ENCODE measurements at places on chromosomes 5 and 9.

- no peak for DNase-seq
Observed at GRCh38 chr5:107428303-107428813, 242.4 kb downstream of the EFNA5 start.

DNA sequence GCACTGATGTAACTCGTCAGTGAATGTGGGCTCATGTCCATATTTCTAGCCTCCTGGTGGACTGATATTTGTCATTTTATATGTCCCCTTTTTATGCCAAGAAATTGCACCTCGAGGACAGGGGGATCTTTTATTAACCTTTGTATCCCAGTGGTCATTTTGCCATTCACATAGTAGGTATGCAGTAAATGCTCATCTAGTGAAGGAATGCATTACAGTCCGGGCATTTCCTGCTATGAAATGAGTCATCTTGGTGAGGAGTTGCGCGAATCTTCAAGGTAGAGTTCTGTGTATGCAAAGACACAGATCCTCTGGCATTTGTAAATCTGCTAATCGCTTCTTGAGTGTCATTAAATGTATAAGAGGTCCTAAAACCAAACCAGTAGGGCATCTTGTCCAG lies 755.5 kb upstream of the ADAMTS16 start:
- DNase-seq: no peak

DNA sequence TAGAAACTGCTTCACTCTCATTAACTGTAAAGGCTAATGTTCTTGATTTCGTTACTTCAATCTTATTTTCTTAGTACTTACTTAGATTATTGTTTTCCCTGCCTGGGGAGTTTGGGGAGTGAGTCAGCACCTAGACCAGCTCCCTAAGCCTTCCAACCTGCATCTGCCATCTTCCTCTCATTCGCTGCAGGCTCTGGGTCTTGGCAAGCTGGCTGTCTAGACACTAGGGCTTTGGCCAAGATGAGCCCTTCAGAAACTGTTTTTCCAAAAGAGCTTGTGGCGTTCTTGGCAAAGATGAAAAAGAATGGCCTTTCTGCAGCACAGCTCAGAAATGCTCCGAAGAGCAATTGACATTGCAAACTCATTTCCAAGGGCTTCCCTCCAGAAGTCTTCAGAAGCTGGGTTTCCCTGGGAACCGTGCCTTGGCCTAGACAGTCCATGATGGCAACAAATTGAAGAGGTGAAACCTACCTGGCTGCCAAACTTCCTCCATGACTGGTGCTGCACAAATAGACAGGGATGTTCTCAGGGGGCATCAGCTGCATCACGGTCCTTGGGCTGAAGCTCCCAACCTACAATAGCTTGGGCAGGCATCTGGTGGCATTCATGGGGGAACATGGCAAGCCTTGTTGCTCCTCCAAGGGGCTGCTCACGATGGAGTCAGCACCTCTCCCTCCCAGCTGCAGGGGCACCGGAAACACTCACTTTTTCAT lies 76.6 kb downstream of the NSUN2 start:
- peak; percentile 28 for DNase-seq

GRCh38 chr5:15551113-15551504 lies 51.1 kb downstream of the FBXL7 start:
- no peak for DNase-seq

GRCh38 chr9:99259231-99259918 lies 37.3 kb downstream of the SEC61B start:
- DNase-seq: peak; percentile 78

DNA sequence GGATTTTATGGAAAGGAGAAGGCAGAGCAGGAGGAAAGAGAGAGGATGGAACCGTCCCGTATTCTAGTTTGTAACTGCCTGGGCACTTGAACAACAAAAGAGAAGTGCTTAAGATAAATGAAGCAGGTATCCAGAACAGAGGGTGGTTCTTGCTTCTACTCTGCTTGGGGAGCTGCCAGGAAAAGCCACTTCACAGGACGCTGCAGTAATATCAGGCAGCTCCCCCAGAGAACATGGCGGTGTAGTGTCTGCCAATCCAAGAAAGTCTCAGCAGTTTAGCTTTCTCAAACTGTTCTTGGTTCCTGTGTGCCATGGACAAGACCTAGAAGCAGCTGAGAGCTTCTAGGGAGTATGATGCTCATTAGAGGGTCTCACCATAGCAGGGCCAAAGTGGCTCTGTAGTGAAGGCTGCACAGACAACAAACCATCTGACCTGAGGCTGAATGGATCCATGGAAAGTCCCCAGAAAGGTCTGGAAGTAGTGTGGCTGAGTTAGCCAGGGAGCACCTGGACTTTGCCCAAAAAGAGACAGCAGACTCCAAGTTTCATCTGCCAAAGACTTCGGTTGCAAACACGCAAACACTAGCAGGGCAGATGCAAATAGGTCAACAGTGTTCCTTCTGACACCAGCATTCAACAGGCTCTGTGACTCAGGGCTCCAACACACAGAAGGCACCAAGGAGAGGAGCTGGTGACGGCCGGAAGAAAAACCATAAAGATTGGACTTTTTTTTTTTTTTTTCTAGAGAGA lies 72.2 kb upstream of the TNFSF8 start:
- no peak for DNase-seq

DNA sequence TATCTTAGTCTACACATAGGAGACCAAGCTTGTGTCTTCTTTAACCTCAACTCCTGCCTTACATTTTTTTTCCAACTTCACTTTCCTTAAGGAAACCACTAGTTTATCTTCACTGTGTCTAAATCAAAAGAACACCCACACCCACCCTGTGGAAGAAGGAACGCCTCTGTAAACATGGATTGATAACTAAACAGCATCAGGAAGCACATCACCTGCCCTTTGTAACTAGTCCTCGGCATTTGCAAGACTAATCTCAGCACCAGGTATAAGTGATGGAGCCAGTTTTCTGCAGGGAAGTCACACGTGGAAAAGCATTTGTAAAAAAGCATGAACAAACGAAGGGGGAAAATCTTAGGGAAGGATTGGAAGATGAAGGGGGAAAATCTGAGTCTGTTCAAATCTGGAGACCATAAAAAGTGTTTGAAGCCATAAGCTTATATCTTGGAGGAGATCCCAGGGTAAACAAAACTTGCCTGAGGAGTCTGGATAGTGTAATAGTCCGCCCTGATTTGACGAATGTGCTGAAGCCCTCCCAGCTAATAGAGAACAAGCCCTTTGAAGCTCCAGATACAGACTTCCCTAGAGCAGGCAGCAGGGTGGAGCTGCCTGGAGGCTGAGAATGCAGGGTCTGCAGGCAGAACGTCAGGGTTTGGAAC lies 117.3 kb upstream of the LHFPL2 start:
- no peak for DNase-seq

GRCh38 chr9:13076616-13077015 lies 202.9 kb downstream of the MPDZ start:
- no peak for DNase-seq

GRCh38 chr9:84947412-84947972 lies 278.0 kb downstream of the NTRK2 start:
- DNase-seq: no peak

- DNase-seq: no peak
Observed at GRCh38 chr9:75814667-75815066, 75.8 kb upstream of the PCSK5 start.

- DNase-seq: no peak
Observed at GRCh38 chr9:117718085-117718484, 13.9 kb downstream of the TLR4 start.

GRCh38 chr5:104914536-104915070 lies 1352.0 kb upstream of the NUDT12 start:
- no peak for DNase-seq

GRCh38 chr9:69155341-69156030 lies 18.6 kb upstream of the TJP2 start:
- no peak for DNase-seq

GRCh38 chr9:76423216-76424177 lies 29.3 kb upstream of the RFK start:
- no peak for DNase-seq

DNA sequence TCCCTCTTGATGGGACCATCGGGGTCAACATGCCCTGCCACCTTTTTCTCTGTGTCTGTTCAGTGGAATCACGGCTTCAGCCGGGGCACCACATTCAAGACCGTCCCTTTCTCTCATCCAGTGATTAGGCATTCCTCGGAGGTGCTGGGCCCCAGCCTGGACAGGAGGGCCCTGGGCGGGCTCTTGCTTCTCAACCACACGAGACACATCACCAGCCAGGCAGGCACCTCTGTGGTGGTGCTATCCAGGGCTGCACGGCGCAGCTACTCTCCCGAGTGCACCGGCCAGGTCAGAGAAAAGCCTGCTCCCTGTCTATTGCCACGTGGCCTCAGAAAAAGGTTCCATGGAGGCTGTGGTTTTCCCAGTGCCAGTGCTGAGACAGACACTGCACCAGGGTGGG lies 255.2 kb upstream of the IRX1 start:
- DNase-seq: no peak

GRCh38 chr5:142862594-142862993 lies 92.4 kb downstream of the ARHGAP26 start:
- DNase-seq: no peak

DNA sequence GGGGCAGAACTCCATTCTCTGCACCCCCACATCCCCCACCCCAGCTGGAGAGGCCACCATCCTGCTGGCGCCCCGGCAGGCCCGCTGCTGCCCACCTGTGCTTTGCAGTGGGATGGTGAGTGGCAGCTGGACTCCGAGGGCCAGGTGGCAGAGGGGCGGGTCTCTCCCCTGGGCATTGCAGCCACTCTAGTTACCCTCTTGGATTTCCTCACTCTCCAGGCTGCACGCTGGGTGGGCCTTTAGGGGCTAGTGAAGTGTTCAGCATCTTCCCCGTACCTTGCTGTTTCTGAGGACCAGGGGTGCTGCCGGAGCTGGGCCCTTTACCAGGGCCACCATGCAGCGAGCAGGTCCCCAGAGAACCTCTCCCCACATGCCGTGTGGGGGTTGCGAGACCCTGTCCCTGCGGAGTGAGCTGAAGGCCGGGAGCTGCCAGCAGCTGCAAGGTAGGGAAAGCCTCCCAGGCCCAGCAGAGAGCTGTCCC lies 88.4 kb upstream of the SH3PXD2B start:
- DNase-seq: no peak

- no peak for DNase-seq
Observed at GRCh38 chr9:9950813-9951212, 662.0 kb downstream of the PTPRD start.

GRCh38 chr9:79567671-79568098 lies 4.1 kb upstream of the TLE4 start:
- DNase-seq: no peak

DNA sequence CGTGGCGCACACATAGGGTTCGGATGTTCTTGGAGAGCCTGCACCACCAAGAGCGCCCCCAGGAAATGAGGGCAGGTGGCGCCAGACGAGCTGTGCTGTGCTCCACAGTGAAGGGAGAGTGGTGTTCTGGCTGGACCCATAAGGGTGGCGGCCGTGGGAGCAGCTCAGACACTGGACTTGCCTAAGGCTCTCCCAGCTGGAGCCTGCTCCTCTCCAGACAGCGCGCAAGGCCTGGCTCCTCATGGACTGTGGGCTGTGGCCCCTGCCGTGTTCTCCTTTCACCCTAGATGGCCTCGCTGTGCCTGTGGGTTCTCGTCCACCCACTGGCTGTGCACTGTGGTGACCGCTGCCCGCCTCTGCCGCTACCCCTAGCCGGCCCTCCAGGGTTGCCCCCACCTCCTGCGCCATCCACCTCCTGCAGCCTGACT lies 92.9 kb downstream of the EHMT1 start:
- no peak for DNase-seq

DNA sequence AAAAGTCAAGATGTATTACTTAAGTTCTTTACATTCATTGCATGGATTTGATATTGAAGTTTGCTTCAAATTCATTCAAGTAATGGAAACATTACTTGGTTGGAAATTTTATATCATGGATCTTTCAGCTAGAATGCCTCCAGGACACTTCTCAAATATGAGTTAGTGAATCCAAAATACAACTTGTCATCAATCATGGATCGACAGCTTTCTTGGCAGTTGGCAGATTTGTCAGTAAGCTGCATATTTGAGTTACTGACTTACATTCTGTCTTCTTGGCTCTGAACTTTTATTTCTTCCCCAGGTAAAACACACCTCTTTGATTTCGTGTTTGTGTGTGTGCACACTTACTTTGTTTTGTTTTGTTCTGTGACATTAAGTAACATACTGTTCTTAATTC lies 1171.1 kb downstream of the TAF11L14 start:
- DNase-seq: no peak

DNA sequence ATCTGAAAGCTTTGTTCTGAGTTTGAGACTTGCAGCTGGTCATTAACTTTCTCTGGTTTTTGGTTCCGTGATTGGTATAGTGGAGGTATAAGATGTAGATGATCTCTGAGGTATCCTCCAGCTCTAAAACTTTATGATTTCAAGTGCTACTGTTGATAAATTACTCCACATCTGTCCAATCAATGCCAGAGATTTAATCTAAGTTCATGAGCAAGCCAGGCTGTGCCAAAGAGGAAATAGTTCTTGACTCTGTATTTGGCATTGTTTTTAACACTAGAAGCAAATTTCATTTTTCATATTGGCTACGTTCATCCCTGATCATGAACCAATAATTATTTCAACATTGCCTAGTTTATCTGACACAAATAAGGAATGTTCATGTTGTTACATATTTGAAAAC lies 28.5 kb upstream of the CHD1 start:
- no peak for DNase-seq

- no peak for DNase-seq
Observed at GRCh38 chr9:19885608-19886007, 96.8 kb upstream of the SLC24A2 start.

DNA sequence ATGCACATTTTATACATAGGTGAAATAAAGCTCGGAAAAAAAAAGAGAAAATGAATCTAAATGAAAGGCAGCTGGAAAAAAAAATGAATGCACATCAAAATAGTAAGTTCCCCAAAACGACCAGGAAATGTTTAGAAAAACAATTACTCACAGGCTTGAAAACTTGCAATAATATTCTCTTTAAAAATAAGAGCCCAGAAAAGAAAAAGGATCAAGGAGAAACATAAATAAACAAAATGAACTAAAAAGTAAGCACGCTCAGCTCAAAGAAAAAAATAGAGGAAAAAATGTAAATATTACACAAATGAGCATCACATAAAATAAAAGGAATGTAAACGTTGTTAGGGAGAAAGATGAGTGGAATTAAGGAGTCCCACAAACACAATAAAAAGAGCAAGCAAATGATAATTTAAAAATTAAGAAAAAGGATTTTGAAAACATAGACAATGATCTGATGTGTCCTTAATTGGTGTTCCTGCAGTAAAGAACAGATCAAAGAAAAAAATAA lies 54.2 kb downstream of the SLC27A6 start:
- DNase-seq: no peak

DNA sequence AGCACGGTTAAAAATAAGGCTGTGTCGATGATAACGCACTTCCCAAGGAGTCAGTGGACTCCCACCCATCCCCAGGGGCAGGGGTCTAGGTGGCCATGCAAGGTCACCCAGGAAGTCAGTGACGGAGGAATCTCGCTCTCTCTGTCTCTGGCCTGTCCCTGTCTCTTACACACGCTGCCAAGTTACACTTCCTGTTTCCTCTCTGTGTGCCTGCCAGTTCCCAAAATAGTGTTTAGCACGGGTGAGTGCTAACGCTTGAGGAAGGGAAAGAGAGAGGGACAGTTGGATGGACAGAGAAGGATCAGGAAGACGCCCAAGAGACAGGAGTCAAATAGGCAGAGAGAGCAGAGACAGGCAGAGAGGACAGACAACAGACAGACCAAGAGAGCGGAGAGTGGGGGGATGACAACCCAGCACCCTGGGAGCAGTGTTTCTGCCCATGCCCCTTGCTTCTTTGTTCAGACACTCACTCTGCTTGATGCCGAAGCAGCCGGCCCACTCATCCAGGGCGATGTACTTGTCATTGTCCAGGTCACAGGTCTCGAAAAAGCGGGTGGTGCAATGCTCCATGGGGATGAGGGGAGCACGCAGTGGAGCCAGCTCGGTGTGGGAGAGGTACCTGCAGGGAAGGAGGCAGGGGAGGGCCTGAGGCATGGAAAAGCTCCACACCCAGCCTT lies 23.0 kb downstream of the SPARC start:
- DNase-seq: no peak
